Hematopoietic multipotent progenitor cell treated with erythropoietin and hydrocortisone succinate and interleukin-3 and kit ligand, for 8 days (in vitro differentiated cells): ENCODE measurements at places on chromosomes 7 and 10.

GRCh38 chr10:48818081-48818480 lies 121.6 kb downstream of the LRRC18 start:
- no peak for DNase-seq

DNA sequence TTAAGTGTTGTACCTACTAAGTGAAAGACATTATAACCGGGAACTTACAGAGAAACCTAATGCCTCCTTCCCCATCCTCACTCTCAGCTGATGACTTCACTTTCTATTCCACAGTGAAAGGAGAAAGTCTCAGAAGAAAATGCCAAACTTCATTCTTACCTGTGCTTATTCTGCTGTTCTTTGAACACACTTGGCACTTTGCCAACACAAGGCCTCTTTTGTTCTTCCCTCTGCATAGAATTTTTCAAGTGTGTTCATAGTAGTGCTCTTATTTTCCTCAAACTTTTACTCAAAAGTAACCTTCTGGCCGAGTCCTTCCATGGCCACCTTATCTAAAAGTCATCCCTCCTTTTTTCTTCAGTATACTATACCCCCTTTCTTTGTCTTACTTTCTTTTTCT lies 59.4 kb upstream of the ETV1 start:
- no peak for DNase-seq

- DNase-seq, result no peak
Measured at GRCh38 chr7:95508780-95509179, 23.0 kb downstream of the ASB4 start.

DNA sequence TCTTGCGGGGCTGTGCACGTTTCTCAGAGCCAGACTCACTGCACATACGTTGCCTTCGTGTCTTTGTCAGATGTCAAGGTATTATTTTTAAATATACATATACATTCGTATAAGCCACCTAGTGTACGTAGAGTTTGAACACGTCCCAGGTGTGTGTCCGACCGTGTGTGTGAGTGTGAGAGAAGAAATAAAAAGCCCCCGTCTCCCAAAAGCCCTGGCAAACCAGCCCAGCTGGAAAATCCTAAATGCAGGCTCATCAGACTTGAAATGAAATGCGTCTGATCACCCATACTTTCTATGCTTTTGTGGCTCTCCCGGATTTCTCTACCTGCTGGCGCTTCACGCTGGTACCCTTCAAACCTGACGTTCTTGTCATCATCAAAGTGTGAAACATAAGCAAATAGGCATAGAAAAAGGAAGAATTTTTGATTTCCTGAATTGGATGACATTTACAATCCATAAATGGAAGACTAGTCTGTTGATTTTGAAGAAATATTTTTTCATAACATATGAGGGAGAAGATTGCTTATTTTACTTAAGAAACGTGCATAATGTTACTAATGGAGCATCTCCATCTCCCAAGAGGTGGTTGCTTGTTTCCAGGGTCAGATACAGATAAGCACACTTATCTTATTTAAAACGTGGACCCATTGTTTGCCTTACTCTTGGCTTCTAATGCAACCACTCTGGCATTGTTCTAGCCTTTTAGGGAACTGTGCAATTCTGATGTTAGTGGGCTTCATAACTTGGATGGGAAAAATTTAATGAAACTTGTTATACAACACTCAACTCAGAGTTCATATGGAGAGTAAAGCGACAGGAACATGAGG lies 971 bp downstream of the PRKG1 start:
- DNase-seq, result no peak

DNA sequence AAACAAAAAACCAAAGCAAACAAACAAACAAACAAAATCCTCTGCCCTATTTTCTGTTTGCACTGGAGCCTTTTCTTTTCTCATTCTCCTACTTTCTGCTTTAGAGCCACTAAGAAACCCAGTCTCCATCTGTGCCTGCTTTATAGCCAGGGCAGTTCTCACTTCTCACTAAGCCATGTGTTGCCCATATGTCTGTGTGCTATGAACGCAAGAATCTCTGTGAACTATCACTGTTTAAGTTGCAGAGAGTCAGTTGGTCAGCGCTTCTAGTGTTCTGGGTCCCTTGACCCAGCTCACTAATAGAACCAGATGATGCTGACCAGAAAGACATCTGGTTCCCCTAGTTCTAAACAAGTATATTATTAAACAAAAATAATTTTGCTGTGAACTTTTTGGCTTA lies 81.4 kb downstream of the FAM185A start:
- DNase-seq, result no peak

DNA sequence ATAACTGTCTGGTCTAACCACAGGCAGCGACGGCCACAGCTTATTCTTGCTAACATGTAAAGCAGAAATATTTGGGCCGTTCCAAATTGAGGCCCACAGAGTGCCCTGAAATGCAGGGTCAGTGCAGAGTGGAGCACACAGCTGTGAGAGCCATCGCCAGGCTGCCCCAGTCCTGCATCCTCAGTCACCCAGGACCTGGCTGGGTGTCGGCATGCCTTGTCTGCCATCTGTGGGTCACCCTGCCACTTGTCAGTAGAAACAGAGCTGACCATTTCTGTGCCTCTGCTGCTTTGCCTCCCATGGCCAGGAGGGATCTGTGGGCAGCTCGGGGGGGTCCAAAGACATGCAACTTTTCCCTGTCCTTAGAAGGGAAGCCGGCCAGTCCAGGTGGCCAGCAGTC lies 57.3 kb upstream of the BTBD16 start:
- no peak for DNase-seq

DNA sequence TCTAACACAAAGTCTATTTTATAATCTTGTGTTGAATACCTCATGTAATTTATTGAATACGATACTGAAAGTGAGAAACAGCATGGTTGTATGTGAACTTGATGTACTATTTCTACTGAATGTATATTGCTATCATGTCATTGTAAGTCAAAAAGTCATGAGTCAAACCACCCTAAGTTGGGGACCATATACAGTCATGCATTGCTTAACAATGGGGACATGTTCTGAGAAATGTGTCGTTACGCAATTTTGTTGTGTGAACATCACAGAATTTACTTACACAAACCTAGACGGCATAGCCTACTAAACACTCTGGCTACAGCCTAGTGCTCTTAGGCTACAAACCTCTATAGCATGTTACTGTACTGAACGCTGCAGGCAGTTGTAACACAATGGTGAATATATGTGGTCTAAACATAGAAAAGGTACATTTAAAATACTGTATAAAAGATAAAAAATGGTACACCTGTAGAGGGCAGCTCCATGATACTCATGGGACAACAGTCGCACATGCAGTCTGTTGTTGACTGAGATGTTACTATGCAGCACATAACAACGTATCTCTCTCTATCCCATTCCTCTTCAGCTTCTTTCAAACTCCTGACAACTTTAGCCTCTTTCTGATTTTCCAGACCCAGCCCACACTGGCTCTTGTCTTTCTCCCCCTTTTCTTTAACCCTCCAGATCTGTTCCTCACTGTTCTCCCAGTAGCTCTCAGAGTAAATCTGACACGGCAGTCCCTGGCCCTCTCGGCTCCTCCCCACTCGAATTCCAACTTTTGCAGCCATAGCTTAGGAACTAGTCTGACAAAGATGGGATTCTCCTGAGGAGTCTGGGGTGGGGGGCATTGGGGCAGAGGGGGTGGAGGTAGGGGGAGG lies 90.1 kb downstream of the SNX10 start:
- no peak for DNase-seq

- DNase-seq, result peak; percentile 44
Measured at GRCh38 chr7:76260171-76260703, 42.2 kb upstream of the HSPB1 start.

- DNase-seq, result no peak
Measured at GRCh38 chr7:121595758-121596696, 199.9 kb upstream of the FAM3C start.

DNA sequence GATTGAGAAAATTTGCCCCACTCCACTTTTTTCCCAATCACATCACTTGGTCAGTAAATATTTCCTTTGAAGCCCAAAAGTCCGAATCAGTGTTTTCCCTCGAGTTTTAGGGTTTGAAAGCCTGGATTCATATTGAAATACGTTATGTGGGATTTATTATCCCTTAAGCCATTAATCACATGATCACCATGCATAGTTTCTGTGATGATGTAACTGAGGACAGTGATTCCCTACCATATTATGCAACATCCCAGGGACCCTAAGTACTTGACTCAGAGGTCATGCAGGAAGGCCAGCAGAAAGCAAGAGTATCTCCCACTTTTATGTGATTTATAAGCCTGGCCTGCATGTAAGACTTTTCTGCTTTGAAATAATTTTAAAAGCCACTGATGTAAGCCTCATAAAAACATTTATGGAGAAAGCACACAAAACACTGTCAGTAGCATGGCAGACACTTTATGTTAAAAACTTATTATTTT lies 630.6 kb upstream of the ZWINT start:
- DNase-seq, result no peak

- DNase-seq, result no peak
Measured at GRCh38 chr7:51602376-51602775, 285.8 kb upstream of the COBL start.
